Activated naive CD4-positive, alpha-beta T cell (primary cell): ENCODE measurements at places on chromosomes 3 and 15.

GRCh38 chr15:48560321-48561051 is 85.0 kb downstream of the FBN1 start:
- DNase-seq = no peak

DNA sequence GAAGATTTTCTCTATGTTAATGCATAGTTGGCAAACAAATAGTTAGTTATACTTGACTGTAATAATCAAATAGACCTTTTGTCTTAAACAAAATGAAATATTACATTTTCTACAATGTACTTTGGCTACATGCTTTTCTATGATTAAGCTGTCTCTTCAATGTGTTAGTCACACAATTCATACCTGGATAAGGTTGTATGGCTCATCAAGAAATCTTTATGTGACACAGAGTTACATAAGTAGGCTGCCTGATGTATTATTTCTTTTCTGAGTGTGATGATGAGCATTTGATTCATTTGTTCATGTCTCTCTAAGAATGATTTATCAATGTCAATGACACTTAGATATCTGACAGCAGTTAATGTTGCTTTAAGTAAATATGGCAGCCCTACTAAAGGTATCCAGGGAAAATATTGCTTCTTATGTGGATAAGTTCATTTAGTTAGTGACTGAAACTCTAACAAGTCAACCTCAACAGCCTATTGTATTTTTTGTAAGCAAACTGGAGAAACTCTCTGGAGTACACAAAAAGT is 157.4 kb upstream of the SOX2 start:
- no peak for DNase-seq

DNA sequence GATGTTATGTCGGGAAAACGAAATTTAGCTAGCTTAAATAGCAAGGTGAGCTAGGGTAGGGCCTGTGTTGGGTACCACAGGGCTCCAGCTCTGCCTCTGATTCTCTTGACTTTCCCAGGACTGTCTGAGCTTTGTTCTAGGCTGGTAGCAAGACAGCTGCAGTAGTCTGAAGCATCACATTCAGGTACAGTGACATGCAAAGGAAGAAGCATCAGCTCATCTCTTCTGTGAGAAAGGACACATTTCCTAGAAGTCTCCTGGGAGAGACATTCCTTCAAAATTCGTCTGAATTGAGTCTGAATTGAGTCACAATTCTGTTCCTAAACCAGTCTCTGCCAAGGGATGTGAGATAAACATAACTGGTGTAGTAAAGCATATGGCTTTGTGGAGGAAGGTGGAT is 8.5 kb upstream of the UBXN7 start:
- DNase-seq = no peak

GRCh38 chr3:31077826-31078225 is 183.4 kb upstream of the GADL1 start:
- DNase-seq = no peak

GRCh38 chr3:9067352-9067975 is 104.2 kb upstream of the RAD18 start:
- no peak for DNase-seq

DNA sequence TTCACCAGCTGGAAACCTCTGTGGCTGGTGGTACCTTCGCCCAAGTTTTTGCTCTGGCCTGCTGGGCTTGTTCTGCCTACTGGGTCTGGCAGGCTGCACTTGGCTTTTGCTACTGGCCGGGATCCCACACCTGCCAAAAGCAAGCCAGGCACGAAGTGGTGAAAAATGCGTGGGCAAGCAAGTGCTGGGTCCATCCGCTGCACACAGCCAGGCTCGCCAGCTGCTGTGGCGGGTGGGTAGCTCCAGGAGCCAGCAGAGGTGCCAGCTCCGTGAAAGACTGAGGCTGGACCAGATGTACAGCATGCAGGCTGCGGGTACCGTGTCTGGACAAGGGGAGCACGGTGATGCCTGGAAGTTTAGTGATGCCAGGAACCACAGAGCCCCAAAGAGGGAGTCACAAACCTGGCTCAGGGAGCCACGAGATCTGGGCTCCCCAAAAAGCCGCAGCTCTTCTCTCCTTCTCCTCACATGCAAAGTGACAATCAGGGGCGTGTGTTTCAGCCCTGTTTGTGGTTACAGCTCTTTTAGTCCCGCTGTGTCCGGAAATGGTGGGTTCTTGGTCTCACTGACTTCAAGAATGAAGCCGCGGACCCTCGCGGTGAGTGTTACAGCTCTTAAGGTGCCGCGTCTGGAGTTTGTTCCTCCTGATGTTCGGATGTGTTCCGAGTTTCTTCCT is 1455.6 kb upstream of the GBE1 start:
- no peak for DNase-seq

DNA sequence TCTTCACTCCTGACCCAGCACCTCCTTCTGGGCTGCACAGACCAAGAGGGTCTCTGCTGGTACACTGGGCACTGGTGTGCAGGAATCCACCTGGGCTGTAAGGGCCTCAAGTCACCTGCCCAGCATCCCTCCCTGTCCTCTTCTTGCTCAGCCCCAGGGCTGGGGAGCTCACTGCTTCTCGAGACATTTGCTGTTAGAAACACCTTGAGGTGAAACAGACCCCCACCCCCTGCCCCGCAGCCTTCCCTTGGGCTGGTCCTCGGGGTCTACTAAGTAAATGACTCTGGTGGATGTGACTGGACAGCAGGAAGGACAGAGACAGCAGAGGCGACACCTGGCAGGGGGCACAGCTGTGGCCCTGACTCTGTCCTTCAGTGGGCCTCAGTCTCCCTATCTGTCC is 29.1 kb downstream of the LOXL1 start:
- no peak for DNase-seq

GRCh38 chr3:187274977-187275338 is 16.6 kb downstream of the MASP1 start:
- DNase-seq = no peak

DNA sequence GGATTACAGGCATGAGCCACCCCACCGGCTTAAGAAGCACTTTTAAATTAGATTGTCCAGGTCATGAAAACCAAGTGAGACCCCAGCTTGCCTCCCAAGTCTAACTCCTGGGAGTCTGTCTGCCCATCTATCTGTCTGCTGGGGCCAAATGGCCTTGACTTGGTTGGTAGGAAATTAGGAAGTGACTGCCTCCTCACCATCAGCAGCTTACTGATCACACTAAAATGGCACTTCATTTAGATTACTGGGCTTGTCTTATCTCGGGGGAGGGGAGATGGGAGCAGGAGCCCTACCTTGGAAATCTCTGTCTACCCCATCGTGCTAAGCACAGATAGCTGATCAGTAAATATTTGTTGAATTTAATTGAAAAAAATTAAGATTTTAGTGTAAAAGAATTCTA is 5.6 kb upstream of the LRRC2 start:
- DNase-seq = no peak

- DNase-seq = no peak
These were observed 96.7 kb upstream of the PTPRG start for GRCh38 chr3:61464518-61465140.

- DNase-seq = no peak
These were observed 3.3 kb downstream of the SHISA5 start for GRCh38 chr3:48500656-48501055.

GRCh38 chr3:15606434-15606891 is 4.9 kb downstream of the BTD start:
- DNase-seq = no peak

DNA sequence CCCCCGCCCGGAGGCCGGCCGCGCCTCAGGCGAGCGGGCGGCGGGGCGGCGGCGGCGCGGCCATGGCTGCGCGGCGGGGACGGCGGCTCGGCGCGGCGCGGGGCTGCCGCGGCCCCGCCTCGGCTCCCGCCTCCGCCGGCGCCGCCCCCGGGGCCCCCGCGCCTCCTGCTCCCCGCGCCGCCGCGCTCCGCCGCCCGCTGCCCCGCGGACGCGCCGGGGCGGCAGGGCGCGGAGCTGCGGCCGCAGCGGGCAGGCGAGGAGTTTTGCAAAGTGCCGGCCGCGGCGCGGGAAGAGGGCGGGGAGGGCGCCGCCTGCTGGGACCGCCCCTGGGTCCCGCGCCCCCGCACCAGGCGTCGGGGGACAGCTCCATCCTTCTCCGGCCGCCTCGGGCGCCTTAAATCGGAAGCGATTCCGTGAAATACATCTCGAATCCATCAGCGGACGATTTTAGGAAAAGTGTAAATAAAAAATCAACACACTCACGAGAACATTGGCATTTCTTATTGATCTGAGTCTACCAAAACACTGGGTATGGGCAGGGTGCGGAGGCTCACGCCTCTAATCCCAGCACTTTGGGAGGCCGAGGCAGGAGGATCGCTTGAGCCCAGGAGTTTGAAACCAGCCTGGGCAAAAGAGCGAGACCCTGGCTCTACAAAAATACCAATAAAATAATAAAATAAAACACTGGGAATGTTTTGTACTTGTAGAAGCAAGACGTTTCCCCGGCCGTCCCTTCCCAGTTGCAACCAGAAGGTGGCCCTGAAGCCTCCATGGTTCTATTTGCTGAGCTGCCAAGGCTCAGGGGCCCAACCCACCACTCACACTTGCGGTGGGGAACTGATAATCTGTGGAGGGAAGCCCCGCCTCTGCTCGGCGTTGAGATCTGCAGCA is 136.9 kb downstream of the NUP210 start:
- DNase-seq = no peak

GRCh38 chr15:28084547-28084946 is 14.6 kb downstream of the OCA2 start:
- DNase-seq = no peak

GRCh38 chr15:29066838-29067237 is 181.1 kb downstream of the APBA2 start:
- no peak for DNase-seq

GRCh38 chr3:171558188-171558696 is 98.0 kb upstream of the TNIK start:
- no peak for DNase-seq

DNA sequence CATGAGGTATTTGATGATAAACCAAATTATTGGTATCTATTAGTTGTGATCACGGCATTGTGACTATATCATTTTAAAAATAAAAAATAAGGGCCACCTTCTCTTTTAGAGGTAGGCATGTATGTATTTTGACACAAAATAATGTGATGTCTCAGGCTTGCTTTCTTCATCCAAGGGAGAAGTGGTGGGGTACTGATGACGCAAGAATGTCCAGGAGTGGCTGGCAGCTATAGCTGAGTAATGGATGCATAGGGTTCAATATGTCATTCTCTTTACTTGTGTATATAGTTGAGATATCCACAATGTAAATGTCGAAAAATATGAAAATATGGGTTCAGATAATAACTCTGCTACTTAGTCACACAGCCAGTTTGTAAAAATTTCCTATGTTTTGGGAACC is 46.8 kb upstream of the NSMCE3 start:
- no peak for DNase-seq

GRCh38 chr3:138450704-138451424 is 16.4 kb downstream of the ESYT3 start:
- no peak for DNase-seq

- DNase-seq = no peak
These were observed 35.2 kb downstream of the DNASE1L3 start for GRCh38 chr3:58175437-58176184.

GRCh38 chr3:71579935-71580406 is 3.6 kb downstream of the FOXP1 start:
- no peak for DNase-seq

DNA sequence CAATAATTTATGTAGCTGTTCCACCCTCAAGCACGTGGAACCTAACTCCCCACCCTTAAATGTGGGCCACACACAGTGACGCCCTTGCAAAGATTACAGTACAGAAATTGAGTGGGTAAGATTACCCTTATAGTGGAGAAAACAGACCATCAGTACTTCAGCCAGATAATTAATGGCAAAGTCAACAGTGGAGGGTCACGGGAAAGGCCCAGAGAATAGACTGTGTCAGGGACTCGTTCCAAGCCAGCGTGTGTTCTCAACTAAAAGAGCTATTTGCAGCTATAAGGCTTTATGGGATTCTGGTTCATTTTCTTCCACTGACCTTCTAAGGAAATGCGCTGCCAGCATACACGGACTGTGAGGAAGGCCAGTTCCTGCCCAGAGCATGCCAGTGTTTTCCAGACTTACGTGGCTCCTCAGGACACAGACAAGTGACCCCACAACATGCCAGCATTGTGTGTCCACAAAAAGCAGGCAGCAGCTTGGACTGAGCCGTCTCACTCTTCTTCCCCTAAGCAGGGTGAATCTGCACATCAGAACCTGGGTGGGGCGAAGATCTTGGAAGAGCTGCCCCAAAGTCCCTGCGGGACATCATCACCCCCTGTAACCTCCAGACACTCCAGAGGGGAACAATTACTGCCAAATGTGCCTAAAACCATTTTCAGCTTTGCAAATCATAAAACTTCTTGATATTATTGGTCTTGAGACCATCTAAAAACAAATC is 428.5 kb downstream of the OCA2 start:
- no peak for DNase-seq
